Stimulated activated CD4-positive, alpha-beta T cell treated with anti-CD3 and anti-CD28 coated beads, Interleukin-2, amount 100 ng/mL, for 48 hours (primary cell): ENCODE measurements at places on chromosomes 5 and 9.

DNA sequence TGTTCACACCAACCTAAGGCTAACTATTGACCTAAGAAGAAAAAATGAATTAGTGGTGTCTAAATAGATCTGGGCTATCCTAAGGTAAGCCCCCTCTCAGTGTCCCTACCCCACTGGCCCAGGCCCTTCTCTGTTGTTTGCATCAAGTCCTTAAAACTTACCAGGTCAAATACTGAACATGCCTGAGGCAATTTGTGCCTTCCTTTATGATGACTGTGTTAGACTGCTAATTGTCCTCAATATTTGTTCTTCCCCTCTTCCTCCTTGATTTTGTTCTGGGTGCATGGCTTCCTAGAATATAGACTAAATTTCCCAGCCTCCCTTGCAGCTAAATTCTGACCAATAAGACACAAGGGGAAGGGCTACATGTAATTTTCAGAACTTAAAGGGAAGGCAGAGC is 199.9 kb downstream of the ADAMTS12 start:
- no peak for DNase-seq

GRCh38 chr5:168658394-168658793 is 79.2 kb upstream of the PANK3 start:
- no peak for DNase-seq

DNA sequence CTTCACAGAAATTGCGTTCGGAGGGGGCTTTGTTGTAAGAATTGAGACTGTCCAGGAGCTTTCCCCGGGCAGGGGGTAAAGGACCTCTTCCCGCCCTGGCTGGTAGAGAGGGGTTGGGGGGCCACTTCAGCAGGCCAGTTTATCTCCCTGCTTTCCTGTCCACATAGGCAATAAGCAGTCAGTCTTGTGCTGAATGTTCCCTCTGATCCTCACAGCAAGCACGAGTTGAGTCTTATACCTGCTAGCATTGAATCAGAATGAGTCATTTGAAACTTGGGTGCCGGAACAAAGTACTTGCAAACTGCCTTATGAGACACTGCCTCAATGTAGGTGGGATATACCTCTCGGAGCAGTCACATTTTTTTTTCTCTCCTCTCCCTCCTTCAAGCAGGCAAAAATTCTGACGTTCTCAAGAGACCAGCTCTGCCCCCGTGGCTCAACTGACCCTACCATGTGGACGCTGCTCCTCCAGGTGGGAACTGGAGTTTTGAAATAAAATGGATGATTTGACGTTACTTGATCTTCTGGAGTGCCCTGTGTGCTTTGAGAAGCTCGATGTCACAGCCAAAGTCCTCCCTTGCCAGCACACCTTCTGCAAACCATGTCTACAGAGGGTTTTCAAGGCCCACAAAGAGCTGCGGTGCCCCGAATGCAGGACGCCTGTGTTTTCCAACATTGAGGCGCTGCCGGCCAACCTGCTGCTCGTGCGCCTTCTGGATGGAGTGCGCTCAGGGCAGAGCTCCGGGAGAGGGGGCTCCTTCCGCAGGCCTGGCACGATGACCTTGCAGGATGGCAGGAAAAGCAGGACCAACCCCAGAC is 1.3 kb downstream of the SH3RF2 start:
- no peak for DNase-seq

DNA sequence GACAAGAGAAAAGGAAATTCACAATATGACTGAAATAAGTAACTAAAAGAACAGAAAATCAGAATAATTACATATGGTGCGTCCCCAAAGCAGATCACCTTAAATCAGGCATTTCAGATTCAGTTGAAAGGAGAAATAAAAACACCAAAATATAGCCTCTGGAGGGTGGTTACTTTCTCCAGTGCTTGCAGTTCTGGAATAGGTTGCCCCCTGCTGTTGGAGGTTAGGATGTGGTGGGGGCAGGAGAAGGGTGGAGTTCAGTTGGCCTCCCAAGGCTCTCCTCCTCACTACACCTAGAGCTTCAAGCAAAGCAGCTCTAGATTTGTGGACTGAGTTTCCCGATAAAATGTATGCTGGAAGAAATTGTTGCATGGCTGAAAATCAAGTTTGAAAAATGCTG is 338.2 kb upstream of the TLE4 start:
- no peak for DNase-seq

- no peak for DNase-seq
These were observed 551 bp downstream of the PCDHB6 start for GRCh38 chr5:141150224-141150992.

DNA sequence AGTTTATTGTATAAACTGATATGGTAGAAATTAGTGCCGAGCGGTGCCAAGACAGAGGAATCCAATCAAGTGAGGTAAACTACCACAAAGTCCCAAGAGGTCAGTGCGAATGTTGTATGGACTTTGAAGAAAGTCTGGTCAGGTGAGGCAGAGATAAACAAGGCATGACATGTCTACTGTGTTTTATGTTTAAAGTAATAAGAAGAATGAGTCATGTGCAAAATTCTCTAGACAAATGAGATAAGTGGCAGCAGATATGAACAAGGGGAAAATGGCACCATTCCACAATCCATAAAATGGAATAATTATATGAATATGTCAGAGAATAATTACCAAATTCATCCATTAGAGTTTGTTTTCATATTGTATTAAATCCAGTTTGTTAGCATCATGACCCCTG is 364.1 kb upstream of the CCNH start:
- DNase-seq, result no peak
